ENCODE measurements at places on chromosomes 13 and 19.

DNA sequence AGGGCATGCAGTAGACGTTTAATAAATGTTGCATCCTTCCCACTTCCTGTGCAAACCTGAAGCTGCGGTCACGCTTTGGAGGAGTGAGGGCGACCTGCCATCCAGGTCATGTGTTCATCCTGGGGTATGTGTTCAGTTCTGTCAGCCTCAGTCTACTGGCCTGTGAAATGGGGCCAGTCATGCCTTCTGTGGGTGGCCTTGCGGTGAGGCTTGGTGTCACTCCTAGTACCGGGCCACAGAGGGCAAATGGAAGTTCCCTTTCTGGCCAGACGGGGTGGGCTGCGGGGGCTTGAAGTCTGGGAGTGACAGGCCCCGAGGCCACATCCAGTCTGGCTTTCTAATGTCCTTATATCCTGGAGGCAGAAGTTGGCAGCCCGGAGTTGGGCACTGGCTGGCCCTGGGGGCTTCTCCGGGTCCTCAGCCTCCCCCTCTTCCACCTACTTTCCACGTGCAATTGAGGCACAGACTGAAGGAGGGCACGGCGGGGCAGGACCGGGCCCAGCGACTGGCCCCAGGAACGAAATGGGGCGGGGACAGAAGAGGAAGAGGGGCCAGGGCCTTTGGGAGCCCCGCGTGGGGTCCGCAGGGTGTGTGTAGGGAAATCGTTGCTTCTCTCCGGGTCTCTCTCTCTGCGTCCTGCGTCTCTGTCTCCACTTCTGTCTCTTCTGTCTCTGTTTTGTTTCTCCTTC lies 11.1 kb downstream of the PDE4A start:
- DNase-seq, result no peak

DNA sequence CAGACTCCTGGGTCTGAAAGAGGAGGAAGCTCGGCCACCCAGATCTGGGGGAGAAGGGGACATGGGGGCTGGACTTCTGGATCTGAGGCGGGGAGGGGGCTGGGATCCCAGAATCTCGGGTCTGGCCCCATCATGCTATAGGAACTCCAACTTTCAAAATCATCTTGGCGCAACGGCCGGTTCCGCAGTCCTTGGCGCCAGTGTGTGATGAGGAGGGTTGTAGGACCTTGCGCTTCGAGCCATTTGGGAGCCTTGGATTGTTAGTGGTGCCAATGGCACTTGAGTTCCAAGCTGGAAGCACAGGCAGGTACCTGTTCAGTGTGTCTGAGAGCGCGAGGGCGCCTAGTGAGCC lies 324 bp downstream of the RUVBL2 start:
- DNase-seq, result no peak

DNA sequence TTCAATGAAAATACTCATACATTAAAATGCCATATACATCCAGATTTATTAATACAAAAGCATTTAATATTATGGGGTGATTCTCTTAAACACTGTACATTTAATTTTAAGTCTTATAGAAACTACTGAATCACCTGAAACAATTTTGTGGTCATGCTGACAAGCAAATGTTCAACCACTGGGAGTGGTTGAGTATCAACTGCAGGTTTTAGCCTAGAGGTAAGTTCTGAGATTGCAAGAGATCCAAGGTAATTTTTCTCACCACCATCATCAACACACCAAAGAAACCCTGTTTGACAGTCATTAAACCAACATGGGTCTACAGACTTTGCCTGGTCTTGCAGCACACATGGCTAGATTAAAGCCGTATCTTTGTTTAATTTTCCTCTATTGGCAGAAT lies 196.3 kb downstream of the LHFPL6 start:
- no peak for DNase-seq

- DNase-seq, result no peak
Observed at GRCh38 chr19:31100206-31100590, 249.0 kb downstream of the TSHZ3 start.

- DNase-seq, result no peak
Observed at GRCh38 chr19:13298565-13299481, 148.6 kb downstream of the IER2 start.

- DNase-seq, result peak; percentile 28
Observed at GRCh38 chr13:26961890-26962615, 201.5 kb upstream of the GPR12 start.

DNA sequence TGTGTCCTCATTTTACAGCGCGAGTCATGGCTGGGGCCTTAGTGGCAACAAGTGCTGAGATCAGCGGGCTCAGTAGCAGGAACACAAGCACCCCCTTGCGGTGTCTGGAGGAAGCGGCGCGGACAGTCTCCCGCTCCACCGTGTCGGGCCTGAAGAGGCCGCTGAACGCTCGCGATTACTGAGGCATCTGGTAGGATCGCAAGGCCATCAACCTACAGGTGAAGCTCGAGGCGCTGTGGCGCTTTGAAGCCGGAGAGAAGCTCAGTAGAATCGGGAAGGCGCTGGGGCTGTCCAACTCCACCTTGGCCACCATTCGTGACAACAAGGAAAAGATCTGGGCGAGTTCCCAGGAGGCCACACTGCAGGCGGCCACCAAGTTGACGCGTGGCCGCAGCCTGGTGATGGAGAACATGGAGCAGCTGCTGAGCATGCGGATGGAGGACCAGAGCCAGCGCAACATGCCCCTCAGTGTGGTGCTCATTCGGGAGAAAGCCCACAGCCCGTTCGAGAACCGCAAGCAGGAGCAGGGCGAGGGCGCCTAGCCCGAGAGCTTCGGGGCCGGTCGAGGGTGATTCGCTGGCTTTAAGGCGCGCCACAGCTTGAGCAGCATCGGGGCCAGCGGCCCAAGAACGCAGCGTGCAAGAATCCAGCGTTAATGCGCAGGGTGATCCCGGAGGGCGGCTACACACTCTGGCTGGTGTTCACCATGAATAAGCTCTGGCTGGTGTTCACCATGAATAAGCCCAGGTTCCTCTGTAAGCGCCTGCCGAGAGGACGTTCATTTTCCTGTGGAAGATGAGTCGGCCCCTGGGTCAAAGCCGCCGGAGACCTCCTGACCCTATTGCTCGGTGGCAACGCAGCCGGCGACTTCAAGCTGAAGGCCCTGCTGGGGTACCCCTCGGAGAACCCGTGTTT lies 8.3 kb upstream of the MZF1 start:
- no peak for DNase-seq

DNA sequence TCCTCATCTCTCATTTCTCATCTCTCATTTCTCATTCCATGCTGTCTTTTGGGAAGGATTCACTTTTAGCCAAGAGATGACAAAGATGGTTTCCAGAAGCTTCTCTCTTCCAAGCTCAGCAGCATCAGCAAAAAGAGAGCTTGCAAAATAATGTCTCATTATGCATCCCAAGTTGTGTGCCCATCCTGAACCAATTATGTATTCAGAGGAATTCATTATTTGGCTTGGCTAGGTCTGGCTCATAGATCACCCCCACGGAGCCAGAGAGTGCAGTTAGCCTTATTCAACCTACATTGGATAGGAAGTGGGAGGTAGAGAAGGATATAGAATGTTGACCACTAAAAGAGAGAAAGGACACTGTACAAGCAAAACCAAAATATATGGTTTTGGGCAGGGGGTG lies 5.4 kb upstream of the OLFM2 start:
- no peak for DNase-seq

DNA sequence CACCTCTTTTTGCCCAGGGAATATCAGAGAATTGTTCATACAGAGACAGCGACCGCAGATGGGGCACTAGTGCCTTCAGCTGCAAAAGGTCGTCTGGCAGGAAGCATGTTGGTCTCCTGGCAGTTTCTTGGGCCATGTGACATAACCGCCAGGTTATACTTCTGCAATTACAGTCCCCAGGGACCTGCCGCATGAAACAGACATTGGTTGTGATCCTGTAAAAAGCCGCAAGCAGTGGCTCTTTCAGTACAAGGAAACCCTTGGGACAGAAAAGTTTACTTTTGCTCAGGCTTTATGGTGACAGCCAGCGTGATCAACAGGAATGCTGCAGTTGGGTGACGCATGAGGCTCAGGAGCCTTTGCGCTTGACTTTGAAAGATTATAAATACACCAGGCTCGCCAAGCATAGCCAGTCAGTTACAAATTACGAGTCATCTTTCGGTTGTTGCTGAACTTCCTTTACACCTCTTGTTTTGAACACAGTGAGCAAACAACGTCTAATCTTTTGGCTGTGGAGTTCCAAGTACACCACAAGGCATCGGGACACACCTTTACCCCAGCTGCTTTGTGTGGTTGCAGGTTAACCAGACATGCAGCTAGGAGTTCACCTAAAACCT lies 50.5 kb upstream of the UBE2L5 start:
- no peak for DNase-seq

- no peak for DNase-seq
Observed at GRCh38 chr13:29515372-29515771, 80.1 kb downstream of the SLC7A1 start.

DNA sequence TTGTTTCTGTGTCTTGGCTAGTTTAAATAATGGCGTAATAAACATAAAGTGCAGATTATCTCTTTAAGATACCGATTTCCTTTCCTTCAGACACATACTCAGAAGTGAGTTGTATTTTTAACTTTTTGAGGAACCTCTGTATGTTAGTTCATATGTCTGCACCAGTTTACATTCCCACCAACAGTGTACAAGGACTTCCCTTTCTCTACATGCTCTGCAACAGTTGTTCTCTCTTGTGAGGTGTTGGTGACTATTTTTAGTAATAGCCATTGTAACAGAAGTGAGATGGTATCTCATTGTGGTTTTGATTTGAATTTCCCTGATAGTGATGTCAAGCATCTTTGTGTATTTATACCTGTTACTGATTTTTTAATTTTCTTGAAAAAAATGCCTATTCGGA lies 418.6 kb downstream of the UQCRFS1 start:
- DNase-seq, result no peak

GRCh38 chr19:8988204-8988603 lies 22.0 kb downstream of the MUC16 start:
- no peak for DNase-seq

DNA sequence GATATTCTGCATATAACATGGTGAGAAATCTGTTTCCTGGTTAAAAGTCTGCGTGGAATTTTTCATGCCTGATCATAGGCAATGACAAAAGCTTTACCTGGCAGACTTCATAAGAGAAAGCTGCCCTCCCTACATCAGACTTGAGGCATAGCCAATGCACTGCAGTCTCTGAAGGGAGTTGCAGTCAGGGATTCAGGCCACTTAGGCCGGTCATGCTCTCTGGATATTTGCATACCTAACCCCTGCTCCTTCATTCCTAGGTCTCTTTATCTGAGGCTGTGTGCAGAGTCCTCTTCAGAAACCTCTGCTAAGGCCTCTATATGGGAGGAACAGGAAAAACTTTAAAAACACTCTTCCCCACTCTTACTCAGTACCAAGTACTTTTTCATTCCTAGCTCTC lies 287.4 kb downstream of the PCDH17 start:
- DNase-seq, result no peak

DNA sequence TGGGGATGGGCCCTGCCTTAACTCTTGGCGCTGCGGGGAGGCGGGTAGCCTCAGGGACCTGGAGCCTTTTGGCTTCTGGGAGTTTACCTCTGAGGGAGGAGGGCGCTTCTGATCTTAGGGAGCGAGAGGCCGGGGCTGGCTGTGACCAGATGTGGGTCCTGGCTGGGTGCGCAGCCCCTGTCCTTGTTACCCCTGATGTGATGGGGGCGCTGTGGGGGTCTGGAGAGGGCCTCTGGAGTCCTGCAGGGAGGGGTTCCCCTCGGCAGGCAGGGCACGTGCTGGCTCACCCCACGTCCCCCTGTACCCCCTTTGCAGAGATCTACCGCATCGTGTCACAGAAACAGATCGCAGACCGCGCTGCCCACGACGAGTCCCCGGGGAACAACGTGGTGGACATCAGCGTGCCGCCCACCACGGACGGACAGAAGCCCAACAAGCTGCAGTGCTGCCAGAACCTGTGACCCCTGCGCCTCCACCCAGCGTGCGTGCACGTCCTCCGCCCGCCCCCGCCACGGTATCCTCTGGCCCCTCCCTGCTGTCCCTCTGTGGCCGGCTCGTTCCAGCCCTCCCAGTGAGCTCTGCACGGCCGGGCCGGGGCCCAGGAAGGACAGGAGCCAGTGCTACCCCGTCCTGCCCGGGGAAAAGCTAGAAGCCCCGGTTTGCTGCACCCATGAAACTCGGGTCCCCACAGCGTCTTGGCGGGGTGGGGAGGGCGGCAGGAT lies 9.8 kb upstream of the MARCHF2 start:
- no peak for DNase-seq

DNA sequence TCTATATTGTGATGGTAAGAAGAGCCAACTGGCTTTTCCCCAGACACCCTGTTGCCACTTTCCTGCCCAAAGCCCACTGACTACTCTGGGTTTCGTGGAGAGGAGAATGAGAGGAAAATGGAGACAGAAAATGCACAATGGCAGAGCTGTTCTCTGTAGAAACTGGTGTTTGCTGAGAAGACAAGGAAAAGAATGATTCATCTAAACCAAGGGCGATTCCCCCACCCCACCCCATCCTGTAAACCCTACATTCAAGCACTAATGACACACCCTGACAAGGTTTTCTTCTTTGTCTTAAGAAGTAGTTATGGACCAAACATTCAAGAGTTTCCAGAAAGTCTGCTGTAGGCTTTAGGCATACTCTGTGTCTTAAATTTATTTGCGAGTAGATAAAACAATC lies 68.8 kb downstream of the DOCK9 start:
- DNase-seq, result no peak

- no peak for DNase-seq
Observed at GRCh38 chr19:5694956-5695648, 5.0 kb downstream of the RPL36 start.

GRCh38 chr19:51456541-51457290 lies 1.5 kb downstream of the SIGLEC8 start:
- no peak for DNase-seq

DNA sequence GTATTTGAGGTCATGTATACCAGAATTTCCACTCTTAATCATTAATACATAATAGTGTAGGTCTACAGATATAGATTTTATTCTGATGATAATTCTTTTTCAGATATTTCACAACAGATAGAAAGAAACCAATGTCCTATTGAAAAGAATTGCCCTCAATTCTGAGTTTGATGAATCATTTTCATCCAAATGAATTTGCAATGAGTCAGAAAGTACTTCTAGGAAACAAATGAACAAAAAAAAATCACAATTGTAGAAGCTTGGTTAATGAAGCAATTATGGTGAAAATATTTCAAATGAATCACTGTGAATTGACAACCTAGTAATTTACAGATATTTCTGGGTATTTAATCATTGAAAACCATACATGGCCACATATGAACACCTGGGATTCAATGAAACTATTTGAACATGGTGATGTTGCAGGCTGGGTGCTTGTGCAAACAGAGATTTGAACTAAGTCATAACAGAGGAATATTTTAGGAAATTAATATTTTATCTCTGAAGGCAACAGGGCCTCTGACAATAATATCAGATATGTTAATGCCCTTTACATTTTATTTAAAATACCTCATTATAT lies 360.9 kb downstream of the SLITRK5 start:
- DNase-seq, result no peak

GRCh38 chr13:99072356-99072755 lies 94.5 kb upstream of the DOCK9 start:
- DNase-seq, result no peak

GRCh38 chr13:74444864-74445479 lies 310.8 kb upstream of the KLF12 start:
- no peak for DNase-seq

DNA sequence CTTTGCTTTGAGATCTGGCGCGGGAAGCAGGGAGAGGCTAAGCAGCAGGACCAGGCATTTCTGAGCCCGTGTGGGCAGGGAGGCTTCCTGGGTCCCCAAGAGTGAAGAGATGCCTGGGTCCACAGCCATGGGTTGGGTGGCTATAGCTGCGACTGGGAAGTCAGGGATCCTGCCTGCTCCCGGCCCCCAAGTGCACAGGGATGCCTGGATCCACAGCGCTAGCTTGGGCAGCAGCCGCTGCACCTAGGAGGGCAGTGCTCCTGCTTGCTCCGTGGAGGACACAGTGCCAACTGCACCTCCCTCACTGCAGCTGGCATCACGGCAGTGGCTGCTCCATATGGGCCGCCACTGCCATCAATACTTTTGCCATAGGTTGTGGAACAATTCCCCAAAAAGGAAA lies 384.7 kb downstream of the PCDH9 start:
- DNase-seq, result no peak

Data from NCI-H1092 (cell line).